ENCODE measurements at places on chromosomes 6 and 20. TPM values are rescaled to one million over a fixed set of nuclear protein-coding genes. Genes with fewer than 3 reads are reported as not detected.

PHACTR1 gene
- 50.7 TPM for total RNA-seq

LPIN3 gene
- total RNA-seq = 5.9 TPM

IL20RA gene
- not detected for total RNA-seq

ZC2HC1B gene
- not detected for total RNA-seq

SLC52A3 gene
- not detected for total RNA-seq

SLC22A2 gene
- not detected for total RNA-seq

DDRGK1 gene
- total RNA-seq = 59.3 TPM

All from glutamatergic neuron (in vitro differentiated cells).